ENCODE measurements at places on chromosomes 4 and X.

GRCh38 chrX:928606-929005, 283.8 kb downstream of the CRLF2 start:
- DNase-seq = no peak

DNA sequence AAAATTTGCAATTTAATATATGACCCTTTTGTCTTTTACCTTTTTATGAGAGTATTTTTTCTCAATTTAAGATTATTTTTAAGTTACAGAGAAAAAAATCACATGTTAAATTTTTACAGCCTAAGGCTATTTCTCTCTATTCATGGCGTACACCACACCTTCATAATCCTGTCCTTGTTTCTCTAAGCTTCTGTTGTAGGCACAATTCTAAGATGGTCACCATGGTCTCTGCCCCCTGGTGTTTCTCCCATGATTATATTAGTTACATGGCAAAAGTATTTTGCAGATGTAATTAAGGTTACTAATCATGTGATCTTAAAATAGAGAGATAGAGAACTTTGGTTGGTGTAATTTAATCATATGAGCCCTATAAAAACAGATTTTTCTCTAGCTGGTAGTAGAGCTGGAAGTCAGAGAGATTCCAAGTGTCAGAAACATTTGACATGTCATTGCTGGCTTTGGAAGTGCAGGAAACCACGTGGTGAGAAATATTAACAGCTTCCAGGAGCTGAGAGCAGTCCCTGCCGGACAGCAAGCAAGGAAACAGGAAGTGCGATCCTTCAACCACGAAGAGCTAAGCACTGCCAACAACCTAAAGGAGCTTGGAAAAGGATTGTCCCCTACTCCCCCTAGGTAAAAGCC, 89.8 kb downstream of the EIF4E start:
- DNase-seq = no peak

DNA sequence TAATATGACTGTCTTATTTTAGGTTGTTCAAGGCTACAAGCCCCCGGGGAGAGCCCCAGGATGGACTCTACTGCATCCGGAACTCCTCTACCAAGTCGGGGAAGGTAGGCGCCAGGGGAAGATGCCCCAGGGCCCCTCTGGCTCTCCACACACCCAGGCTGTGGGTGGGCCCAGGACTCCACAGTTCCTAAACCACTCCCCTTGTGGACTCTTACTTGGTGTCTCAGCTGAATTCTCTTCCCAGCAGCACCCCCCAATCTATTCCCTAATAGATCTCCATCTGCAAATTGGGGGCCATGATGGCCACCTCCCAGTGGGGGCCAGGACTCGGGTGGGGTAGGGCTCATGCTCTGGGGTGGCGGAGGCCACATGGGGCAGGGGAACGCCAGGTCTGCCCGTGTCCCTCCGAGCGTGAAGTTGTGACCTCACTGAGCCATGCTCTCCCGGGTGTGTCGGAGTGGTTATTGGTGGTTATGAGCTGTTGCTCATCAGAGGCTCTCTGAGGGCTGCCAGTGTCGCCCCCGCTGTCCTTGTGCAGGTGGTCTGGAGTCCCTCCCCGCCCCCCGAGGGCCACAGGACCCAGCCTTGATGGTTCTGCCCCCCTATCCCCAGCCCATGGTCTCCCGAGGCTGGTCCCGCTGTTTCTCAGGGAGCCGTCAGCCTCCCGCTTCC, 11.2 kb upstream of the ADD1 start:
- no peak for DNase-seq

DNA sequence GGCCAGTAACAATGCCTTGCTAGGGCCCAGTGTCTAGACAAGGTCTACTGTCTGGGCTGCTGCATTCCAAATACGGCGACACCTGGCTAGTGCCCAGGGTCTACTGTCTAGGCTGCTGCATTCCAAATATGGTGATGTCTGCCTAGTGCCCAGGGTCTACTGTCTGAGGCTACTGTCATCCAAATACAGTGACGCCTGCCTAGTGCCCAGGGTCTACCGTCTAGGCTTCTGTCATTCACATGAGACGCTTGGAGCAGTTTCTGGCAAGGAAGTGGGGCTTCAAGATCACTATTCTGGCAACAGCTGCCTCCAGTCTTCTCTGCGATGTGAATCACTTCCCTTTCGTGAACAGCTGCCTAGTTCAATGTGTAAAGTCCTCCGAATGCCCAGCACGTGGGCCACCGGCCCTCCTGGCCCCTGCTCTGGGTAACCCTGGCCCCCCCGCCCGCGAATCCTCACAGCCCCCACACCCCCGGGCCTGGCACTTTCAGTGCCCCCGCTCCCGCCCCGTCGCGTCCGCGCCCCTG, 12.7 kb downstream of the ACOX3 start:
- no peak for DNase-seq

GRCh38 chr4:67939195-67939594, 24.1 kb downstream of the TMPRSS11A start:
- DNase-seq = no peak

DNA sequence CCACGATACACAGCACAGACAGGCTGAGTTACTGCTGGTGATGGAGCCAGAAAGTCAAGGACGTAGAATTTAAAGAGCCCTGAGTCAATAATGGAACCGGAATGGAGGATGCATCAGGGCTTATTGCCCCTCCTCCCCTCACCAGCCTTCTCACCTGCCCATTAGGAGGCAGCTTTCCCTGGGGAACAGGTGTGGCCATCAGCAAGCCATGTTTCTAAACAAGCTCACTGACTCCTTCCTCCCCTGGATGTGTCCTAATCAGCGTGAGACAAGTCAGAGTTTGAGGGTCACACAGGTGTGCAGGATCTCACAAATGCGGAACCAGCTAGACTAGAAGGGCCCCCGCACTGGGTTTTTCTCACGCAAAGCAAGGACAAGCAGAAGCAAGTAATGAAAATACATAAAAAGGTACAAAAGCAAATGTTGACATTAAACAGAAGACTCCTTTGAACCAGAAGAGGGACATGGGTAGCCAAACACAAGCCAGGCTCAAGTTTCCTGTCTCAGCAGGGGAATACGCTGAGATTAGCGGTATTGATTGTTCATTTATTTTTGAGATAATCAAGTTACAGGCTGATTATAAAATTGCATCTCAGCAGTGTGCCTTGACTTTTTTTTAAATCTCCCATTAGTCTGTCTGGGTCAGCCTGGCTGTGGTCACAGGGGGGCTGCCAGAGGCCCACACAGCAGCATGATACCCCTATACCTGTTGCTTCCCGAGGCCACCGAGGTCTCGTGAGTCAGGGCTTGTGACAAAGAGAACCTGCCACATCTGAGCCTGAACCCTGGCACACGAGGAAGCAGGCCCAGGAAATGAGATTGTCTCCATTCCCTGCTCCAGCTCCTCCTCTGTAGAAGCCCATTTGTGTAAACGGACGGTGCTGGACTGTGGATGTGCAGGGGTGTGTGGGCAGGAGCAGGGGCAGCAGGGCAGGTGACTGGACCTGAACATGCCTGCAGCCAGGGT, 37.4 kb downstream of the CCKAR start:
- DNase-seq = no peak

GRCh38 chr4:152735396-152735859, 44.1 kb downstream of the TIGD4 start:
- DNase-seq = no peak

- no peak for DNase-seq
These were observed 614.5 kb downstream of the TMA16 start for GRCh38 chr4:164108971-164109370.

GRCh38 chr4:3476341-3476747, 13.2 kb downstream of the DOK7 start:
- no peak for DNase-seq

DNA sequence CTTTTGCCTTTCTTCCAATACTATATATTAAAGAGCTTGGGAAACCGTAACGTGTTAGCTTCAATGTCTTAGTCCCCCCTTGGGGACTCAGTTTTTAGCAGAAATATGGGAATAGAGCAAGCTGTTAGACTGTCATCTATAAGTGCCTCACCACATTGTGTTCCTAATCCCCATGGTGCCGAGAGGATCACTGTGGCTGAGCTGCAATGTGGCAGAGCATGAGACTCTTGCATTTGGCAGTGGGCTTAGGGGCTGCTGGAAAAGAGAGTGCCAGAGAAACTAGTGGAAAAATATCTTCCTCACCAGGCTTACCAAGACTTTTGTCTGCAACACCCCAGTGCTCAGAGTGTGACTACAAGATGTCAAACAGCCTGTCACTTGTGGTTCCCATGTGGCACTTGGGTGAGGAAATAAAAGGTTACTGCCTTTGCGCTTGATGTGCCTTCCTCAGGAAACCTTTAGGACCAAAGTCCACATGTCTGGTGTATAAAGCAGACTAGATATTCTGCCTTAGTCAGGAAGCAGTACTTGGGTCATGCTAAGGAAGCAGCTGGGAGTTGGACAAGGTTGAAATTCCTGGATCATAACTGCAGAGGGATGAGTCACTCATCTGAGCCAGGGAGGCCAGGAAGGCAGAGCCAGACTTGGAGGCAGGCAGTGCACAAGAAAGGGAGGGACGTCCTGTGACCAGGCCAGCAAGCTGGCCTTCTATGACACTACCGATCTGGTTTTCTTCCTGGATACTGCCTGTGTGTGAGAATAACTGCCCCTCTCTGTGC, 9.7 kb upstream of the MAGEA4 start:
- DNase-seq = no peak

DNA sequence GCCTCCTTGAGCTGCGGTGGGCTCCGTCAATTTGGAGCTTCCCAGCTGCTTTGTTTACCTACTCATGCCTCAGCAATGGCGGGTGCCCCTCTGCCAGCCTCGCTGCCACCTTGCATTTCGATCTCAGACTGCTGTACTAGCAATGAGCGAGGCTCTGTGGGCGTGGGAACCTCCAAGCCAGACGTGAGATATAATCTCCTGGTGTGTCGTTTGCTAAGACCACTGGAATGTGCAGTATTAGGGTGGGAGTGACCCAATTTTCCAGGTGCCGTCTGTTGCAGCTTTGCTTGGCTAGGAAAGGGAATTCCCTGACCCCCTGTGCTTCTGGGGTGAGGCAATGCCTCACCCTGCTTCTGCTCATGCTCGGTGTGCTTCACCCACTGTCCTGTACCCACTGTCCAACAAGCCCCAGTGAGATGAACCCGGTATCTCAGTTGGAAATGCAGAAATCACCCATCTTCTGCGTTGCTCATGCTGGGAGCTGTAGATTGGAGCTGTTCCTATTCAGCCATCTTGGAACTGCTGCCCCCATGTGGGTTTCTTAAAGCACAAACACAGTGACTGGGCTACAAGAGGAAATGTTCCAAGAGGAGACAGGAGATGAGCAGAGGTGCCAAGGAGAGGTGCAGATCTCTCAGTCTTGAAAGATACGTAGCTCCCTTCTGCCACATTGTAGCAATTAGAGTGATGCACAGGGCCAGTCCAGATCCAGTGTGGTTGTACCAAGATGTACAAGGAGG, 193.0 kb upstream of the IGFBP7 start:
- no peak for DNase-seq

DNA sequence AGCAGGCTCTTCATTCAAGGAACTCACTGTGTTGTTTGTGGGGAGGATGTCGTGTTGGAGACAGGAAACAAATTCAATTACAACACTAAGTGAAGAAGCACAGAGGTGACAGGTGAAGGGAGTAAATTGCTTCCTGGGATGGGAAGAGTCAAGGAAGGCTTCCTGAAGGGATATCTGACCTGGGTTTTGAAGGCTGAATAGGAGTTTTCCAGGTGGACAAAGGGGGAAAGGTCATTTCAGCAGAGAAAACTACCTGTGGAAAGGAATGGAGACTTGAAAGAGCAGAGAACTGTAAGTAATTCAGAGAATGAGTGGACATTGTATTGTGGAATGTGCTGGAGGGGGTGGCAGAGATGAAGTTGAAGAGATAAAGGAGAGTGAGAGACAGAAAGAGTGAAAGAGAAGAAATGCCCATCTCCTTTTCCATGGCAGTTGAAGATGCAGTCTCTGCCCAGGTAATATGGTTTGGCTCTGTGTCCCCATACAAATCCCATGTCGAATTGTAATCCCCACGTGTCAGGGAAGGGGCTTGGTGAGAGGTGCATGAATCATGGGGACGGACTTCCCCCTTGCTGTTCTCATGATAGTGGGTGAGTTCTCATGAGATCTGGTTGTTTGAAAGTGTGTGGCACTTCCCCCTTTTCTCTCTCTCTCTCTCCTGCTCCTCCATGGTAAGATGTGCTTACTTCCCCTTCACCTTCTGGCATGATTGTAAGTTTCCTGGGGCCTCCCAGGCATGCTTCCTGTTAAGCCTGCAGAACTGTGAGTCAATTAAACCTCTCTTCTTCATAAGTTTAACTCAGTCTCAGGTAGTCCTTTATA, 205.7 kb upstream of the BCOR start:
- DNase-seq = no peak

DNA sequence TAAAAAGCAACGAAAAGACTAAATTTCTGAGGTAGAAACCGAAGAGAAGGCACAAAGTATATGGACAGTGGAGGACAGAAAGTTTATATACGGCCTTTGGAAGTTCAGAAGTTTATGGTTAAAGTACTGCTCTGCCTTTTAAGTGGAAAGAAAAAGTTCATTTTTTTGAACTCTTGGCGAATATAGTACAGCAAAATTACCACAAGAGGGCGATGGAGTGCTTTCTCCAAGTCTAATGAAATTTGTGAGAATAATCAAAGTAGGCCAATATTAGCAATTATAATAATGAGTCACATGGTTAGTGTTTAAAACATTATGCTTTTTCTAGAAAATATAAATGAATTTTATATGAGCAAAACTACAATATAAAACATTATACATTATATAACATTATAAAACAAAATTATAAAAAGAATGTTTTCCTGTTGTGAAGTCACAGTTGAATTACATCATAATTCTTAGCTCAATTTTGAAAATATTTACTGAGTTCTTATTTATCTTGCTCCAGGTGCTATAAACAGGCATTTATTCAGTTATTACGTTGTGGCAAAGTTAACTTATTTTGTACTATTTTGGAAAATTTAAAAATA, 136.2 kb upstream of the BMPR1B start:
- DNase-seq = no peak

DNA sequence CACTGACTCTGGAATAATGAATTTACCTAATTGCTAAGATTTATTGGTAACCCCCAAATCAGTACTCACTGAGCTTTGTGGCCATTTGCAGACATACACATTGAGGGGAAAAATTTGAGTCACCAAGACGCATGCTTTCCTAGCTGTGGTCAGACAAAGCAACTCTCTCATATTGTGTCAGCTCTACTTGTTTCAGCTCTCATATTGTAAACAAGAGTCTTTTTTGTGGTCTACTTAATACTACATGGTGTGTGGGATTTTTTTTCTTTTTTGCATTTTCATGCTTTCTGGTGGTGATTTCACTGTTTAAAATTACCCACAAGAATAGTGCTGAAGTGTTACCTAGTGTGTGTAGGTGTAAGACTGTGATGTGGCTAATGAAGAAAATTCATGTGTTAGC, 428.2 kb upstream of the GALNT7 start:
- no peak for DNase-seq

GRCh38 chr4:23885943-23886590, 3.8 kb downstream of the PPARGC1A start:
- DNase-seq = no peak
